ENCODE measurements at places on chromosomes 5 and 9.

DNA sequence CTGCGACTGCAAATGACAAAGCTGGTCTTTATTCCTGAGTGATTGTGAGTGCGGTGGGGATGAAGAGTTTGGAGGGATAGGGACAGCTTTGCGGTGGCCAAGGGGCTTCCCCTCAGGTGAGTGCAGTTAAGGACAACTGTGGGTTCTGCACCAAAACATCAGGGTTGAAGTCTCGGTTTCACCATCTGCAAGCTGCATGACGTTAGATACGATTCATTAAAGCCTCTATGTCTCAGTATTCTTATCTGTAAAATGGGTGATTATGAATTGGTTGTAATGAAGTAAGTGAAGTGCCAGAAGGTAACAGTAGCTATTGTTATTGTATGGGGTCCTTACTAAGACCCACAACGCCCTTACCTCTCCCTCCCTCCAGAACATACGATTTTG is 226.8 kb upstream of the DAPK1 start:
- DNase-seq = no peak

GRCh38 chr5:95591490-95591901 is 28.4 kb upstream of the GPR150 start:
- no peak for DNase-seq

DNA sequence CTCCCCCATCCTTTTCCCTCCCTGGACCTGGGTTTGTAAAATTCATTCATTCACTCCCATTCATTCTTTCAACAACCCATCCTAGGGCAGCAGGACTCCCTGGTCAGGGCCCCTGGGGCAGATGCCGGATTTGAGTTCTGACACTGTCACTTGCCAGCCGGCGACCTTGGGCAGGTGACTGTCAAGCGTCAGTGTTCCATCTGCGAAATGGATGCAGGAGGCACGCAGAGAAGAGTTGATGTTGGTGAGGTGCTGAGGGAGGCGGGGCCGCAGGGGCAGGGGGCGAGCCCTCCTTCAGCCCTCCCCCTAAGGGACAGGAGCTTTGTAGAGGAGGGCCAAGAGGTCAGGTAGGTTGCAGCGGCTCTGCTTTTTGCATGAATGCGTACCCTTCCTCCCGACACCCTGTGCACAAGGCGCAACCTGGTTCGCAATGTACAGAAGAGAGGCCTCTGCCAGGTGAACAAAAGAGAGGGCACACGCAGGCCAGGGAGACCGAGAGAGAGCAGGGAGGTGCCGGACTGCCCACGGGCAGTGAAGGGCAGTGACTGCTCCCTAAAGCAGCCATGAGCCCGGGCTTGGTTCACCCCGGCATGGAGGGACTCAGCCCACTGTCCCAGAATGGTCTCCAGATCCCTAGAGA is 128.1 kb downstream of the BARX1 start:
- no peak for DNase-seq

- DNase-seq = no peak
Observed at GRCh38 chr5:6721442-6721841, 8.2 kb downstream of the TENT4A start.

GRCh38 chr5:116454417-116454927 is 120.2 kb downstream of the SEMA6A start:
- peak; percentile 35 for DNase-seq

GRCh38 chr5:76851728-76852369 is 2.0 kb downstream of the S100Z start:
- DNase-seq = no peak

DNA sequence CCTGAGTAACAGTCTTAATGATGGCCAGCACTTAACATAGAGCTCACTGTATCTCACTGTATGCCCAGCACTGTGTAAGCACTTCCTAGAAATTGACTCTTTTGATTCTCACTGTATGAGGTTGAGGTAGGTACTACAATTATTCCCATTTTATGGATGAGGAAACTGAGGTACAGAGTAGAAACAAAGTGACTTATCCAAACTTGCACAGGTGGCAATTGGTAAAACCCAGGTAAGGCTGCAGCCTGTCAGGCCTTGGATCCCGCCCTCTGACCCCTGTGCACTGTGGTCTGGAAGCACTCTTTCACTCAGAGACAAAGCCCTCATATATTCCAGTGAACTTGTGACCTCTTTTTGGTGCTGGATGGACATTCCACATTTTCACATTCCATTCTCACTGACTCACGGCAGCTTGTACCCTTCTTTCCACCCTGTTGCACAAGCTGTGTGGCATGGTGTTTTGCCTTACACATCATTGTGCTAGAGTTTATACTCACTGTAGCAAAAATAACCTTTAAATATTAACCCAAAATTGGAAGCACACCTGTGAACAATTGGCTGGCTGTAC is 21.7 kb downstream of the ANKRD55 start:
- no peak for DNase-seq

DNA sequence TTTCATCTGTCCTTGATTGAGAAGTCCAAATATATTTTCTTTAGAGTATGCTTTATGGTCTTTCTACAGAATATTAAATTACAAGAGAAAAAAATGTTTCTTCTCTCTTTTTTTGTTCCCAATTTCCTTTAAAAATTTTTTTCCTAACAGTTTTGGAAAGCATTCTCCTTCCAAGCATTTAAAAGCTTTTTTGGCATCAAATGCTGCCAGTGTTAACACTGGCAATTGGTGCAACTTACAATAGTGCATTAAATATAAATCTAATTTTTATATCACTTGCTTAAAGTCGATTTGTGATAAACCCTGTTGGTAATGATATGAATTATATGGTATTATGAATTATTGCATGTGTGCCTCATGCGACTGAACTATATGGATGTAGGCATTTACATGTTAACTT is 165.9 kb upstream of the ELL2 start:
- DNase-seq = no peak

DNA sequence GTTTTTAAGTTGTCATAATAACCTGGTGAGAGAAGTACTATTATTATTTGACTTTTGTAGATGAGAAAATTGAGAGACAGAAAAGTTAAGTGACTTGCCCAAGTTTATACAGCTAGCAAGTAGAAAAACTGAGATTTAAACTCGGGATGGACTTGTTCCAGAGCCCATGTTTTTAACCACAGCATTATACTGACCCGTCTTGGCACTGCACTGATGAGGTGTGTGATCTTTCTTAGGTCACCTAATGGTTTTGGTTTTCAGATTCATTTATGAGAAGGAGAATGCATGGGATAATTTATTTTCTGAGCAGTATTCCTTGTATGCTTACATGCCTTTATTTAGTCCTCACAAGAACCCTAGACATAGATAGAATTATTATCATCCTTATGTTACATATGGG is 201.8 kb upstream of the CDKN2B start:
- DNase-seq = no peak

GRCh38 chr9:90162326-90162725 is 480.3 kb downstream of the DIRAS2 start:
- DNase-seq = no peak

- DNase-seq = no peak
Observed at GRCh38 chr5:78546276-78546996, 102.1 kb downstream of the LHFPL2 start.

DNA sequence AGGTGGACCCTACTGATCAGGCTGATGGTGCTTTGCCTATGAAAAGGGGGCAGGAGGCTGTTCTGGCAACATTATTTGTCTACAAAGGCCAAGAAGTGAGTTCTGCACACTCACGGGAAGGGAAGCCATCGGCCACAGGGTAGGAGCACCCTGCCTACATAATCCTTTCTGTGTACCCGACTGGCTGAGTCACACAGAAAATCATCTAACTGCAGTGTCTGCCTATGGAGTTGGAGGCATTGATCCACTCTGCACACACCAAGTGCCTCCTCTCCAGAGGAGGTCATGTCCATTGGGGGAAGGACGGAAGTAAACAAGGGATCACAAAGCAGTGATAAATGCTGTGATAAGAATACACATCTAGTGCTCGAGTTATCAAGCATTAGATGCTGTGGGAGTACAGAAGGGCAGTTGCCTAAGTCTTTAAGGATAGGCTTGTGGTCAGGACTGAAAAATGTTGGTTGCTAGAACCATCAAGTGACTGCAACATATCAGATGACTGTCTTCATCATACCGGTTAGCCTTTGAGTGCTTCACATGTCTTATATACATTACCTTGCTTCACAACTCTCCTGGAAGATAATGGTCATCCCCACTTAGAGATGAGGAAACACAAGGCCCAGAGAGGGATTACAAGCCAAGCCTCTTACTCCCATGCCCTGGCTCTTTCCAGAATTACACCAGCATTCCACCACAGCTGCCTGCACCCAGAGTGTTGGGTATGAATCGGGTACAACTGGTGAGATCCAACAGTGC is 1.3 kb upstream of the SLC2A8 start:
- DNase-seq = no peak

DNA sequence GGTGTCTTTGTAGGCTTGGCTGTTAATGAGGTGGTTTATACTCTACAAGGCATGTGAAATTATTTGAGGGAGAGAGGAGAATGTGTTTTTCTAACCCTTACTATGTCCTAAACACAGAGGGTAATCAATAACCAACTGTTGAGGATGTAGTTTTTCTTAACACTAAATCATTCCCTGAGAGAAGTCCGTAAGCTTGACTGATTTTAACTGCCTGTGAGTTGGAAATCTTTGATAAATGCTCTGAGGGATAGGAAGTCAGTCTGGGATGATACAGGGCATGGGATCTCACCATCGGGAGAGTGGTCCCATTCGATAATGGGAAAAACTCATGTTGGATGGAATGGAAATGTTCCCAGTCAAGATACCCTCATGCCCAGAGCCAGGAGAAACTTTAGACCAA is 249.6 kb downstream of the PDZD2 start:
- DNase-seq = no peak

DNA sequence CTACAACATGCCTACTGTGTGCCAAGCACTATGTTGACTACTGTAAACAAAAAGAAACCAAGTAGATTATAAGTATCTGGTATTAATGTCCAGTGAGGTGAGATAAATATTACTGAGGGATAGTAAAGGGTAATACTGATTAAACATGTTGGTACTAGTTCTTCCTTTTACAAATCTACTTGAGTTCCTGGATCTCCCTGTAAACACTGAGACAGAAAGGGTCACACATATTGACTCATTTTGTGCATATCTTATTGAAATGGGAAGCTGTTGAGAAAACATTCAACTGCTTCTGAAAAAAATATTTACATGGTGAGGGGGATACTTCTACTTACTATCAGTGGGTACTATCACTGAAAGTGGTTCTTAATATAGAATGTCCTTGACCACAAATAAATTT is 24.3 kb downstream of the EFNA5 start:
- DNase-seq = no peak

DNA sequence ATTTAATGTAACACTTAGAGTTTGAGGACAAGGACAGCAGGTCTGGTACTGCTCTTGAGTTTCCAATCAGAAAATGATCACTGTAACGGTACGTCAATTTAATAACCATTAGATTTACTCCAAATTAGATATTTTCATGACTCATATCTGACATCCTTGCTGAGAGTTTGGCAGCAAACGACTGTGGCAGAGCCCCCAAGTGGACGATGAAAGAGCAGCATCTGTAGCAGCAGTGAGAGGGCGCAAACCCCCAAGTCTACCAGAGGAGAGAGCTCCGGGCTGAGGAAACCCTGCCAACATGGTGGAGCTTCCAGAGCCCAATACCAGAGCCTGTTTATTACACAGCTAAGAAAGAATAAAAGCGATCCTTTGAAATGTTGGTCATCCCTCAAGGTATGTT is 73.2 kb upstream of the EPB41L4A start:
- no peak for DNase-seq

DNA sequence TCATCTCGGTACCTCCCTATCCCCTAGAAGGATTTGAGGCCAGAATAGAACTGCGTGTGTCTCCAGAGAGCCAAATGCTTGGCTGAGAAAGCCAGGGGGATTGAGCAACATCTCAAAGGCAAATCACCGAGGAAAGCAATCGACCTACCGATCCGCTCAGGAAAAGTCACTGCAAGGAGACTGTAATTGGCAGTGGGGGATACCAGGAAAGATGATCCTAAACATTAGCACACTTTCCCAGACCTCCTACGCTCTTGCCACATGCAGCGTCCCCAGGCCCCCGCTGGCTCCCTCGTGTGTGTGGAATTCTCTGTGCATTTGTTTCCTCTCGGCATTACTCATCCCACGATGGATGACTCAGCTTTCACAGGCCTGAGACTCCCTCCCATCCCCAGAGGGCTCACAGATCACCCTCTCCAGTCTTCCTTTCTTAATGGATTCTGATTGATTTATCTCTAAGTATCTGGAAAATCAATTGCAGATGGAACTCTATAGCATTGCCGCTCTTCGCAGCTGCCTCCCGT is 82.2 kb upstream of the ICE1 start:
- DNase-seq = peak; percentile 31

GRCh38 chr5:113053511-113053995 is 77.0 kb downstream of the DCP2 start:
- no peak for DNase-seq

- no peak for DNase-seq
Observed at GRCh38 chr5:14679595-14679994, 15.1 kb downstream of the OTULIN start.

- no peak for DNase-seq
Observed at GRCh38 chr5:176610435-176610773, 448 bp upstream of the GPRIN1 start.

- no peak for DNase-seq
Observed at GRCh38 chr9:87193151-87193550, 245.8 kb upstream of the GAS1 start.

DNA sequence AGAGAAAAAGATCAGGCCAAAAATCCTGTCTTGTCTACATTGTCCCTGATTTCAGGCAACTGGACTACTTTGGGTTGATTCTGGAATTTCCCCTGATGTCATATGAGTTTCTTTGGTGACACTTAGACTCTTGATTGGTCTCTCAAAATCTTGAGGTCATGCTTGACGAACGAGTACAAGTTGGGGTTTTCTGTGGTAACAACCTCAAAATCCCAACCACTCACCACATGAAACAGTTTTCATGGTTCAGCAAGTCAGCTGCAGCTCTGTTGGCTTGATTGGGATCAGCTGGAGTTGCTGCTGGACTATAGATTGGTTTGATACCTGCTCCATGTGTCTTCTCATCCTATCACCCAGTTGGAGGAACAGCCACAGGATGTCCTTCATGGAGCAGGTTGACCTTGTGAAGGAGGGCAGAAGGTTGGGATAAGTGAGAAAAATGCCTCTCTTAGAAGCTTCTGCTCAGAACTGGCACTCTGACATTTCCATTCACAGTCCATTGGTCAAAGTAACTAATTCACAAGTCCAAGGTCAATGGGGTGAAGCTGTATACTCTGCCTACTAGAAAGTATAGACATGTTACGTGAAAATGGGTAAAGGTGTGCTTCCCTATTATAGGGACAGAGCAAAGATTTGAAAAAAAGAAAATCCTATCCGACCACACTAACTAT is 284.5 kb downstream of the SH3GL2 start:
- DNase-seq = no peak

DNA sequence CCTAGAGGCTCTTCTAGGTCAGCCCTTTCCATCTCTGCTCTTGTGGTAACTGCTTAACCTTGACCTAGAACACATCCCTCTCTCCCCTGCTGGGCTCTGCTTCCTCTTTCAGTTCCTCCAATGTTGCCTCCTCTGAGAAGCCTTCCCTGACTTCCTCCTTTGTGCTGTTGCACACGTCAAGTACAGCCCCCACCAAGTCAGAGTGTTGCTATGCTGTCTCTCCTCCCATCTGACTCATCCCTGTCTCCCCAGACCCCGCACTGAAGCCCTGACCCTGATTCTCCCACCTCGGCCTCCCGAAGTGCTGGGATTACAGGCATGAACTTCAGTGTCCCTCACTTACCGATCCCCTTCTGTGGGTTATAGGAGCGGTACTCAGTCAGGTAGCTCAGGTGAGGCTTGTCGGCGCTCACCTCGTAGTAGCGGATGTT is 10.4 kb upstream of the TRIM14 start:
- no peak for DNase-seq

- DNase-seq = no peak
Observed at GRCh38 chr5:158561562-158562190, 538.0 kb downstream of the EBF1 start.
